Naive thymus-derived CD4-positive, alpha-beta T cell (primary cell): ENCODE measurements at places on chromosomes 2 and 18. TPM values are rescaled to one million over a fixed set of nuclear protein-coding genes. Genes with fewer than 3 reads are reported as not detected.

GRCh38 chr2:45992021-45992740 lies 305.0 kb upstream of the EPAS1 start:
- DNase-seq = no peak

DNA sequence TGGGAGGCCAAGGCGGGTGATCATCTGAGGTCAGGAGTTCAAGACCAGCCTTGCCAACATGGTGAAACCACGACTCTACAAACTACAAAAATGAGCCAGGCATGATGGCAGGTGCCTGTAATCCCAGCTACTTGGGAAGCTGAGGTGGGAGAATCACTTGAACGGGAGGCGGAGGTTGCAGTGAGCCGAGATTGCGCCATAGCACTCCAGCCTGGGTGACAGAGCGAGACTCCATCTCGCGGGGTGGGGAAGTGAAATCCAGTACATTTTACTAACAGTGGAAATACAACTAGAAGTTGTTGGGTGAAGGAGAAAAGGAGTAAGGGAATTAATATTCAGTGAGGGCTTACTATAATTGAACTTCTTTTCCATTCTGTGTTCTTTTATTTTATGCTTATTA lies 13.2 kb upstream of the ENOSF1 start:
- DNase-seq = no peak

GRCh38 chr2:181959508-181959907 lies 26.1 kb upstream of the PPP1R1C start:
- DNase-seq = no peak

Gene ALKAL2
- not detected for total RNA-seq

- DNase-seq = no peak
Measured at GRCh38 chr18:73168236-73168635, 300.4 kb upstream of the NETO1 start.

GRCh38 chr2:127678531-127678930 lies 3.2 kb upstream of the LIMS2 start:
- DNase-seq = no peak

DNA sequence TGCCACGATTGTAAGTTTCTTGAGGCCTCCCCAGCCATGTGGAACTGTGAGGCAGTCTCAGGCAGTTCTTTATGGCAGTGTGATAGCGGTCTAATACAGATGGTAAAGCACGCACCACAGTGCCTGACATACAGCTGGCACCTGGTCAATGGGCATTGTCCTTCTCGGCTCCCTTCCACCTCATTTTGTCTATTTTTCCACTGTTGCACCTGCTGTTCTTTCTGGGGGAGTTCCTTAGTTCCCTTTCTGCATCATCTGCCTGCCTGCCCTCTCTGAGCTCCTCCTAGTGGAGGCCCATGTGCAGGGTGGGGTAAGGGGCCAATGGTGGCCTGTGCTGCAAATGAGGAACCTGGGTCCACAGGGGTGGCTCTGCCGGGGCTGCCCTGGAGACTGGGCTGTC lies 157.6 kb downstream of the LPIN1 start:
- DNase-seq = no peak
